Fibroblast of skin of abdomen (primary cell): ENCODE measurements at places on chromosomes 5 and 9.

DNA sequence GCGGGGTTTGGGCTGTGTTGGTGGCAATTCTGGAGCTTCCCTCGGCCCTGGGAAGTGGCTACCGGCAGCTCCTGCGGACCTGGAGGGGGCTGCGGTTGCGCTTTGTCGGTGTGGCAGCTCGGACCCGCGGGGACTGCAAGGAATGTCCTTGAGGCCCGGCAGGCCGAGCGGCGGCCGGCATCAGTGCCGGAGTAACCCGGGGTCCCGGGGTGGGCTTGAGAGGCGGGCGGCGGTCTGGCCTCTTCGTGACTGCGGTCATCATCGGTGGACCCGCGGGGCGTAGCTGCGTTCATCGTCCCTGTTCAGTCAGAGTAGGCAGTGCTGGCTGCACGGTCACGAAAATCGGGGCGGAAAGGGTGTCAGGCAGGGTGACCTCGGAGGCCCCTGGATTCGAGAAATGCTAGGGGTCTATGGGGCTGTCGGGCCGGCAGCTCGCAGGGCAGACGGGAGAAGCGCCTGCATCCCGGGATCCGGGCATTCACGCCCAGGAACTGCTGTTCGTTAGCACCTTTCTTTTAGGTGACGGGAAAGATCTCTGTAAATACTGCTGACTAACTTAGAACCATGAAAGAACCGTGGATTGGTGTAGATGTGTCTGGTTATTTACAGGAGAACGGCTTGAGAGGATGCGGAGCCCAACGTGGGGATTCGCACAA lies 474 bp downstream of the HMGCR start:
- peak; percentile 4 for DNase-seq

GRCh38 chr9:93133681-93134014 lies 403 bp downstream of the NINJ1 start:
- DNase-seq: peak; percentile 69

DNA sequence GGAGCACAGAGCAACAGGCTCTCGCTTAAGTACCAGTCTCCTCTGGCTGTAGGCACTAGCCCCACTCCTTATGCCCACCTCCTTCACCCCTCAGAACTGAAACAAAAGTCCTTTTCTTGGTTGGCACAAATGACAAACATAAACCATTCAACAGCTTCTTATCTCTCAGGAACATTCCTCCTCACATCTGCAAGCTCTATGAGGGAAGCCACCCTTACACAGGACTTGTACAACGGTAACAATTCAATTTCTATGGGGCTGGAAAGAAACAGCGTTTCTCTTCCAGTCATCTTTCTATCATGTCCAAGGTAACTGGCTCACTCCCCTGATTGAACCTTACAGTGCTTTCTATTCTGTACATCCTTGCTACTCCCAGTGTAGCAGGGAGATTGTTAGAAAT lies 74.1 kb downstream of the CSF2 start:
- no peak for DNase-seq

- no peak for DNase-seq
Observed at GRCh38 chr5:130096483-130096882, 192.2 kb downstream of the CHSY3 start.

- no peak for DNase-seq
Observed at GRCh38 chr9:127928676-127929624, 1.6 kb downstream of the PIP5KL1 start.

GRCh38 chr9:91411096-91411771 lies 12.4 kb downstream of the NFIL3 start:
- peak; percentile 20 for DNase-seq

GRCh38 chr9:132481053-132481849 lies 71.2 kb downstream of the CFAP77 start:
- DNase-seq: no peak
